ENCODE measurements at places on chromosomes 3 and 15.

DNA sequence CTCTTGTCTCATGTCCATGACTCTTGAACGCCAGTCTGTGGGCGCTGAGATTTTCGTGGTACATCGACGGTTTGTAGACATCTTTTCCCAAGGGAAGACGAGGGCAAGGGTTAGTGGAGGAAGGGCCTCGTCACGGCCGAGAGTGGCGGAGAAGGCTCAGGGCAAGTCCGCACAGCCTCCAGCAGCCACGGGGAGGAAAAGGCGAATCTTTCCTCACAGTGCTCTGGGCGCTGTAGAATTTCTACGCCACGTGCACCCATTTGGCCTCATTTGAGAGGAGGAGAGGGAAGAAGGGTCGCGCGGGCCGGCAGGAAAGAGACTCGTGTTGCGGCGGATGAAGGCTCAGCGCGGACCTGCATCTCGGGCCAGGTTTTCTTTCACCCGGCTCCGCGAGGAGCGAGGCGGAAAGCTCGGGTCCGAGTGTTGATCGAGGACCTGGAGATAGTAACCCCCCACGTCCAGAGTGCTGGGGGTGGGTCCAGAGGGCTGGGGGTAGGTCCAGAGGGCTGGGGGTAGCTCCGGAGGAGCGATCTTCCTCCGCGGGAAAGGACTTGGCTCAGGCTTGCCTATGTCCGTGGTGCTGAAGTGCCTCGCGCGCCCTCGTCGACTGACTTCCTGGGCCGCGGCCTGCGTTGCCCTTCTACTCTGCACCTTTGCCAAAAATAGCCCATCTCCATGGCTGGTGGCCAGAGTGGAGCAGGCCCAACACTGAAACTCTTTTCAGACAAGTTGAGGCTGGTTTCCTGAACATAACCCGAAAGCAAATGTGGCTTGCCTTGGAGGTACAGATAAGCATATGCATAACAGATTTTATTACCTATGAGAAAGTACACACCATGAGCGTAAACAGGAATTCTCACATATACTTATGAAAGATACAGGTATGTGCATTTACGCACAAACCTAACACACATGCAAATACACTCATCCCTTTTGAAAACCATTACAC, 1.1 kb downstream of the SLC35G2 start:
- DNase-seq: no peak

GRCh38 chr15:36004891-36005490, 459.0 kb upstream of the DPH6 start:
- DNase-seq: no peak

GRCh38 chr15:63109920-63110319, 11.7 kb upstream of the LACTB start:
- DNase-seq: no peak

DNA sequence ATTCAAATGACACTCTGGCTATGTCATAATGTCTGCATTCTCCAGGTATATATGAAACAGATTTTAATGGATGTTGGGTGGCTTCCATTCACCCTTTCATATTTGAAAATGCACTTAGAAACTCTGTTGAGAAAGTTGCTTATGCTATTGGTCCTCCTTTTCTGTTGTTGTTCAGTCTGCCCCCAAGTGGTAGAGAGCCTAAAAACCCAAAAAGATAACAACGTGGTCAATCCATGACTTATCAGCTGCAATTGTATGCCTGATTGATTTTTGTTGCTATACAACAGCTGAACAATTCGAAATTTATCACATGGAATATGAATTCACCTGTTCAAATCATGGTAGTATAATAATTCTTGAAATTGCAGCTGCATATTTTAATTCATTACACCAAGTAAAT, 279.8 kb downstream of the ROBO2 start:
- DNase-seq: no peak

DNA sequence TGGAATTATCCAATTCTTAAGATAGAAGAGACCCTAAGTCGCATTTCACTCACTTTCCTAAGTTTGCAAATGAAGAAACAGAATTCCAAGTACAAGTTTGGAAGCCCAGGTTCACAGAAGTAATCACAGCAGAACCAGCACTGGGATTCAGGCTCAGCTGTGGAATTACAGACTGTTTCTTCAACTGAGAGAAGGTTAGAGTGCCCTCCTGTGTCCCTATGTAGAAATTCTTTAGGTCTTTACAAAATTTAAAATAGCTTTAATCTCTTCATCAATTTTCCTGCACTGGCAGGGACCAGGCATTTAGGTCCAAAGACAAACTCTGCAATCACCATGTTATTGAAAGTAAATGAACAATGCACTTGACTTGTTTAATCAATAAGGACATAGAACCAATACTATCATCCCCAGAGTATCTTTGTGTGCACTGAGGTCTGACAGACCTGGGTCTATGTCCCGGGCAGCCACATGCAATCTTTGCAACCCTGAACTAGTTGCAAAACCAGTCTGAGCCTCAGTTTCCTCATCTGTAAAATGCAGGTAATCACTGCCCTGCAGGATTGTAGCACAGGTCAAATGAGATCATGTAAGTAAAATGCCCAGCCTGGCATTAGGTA, 96.3 kb upstream of the ZBED2 start:
- no peak for DNase-seq

DNA sequence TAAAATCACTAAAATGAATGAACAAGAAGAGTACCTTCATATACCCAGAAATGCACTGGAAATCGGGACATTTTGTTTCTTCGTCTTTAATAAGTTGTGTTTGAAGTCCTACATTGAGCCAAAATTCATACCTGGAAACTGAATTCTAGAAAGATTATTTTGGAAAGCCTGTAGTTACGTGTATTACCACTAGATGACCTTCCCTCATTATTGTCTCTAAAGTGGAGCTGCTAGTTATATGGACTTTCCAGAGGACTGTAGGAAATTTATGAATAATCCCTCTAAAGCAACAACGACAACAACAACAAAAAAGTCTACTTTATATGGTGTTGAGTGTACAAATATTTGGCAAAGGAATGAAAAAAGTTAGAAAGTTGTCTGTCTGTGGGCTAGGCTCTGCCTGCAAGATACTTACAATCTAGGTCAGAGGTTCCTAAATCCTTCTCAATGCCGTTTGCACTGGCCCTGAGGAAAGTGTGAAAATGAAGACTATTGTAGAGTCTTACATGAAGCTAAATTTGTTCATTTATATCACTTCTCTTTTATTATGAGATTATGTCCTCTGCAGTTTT, 234.8 kb upstream of the NR2E3 start:
- DNase-seq: no peak

DNA sequence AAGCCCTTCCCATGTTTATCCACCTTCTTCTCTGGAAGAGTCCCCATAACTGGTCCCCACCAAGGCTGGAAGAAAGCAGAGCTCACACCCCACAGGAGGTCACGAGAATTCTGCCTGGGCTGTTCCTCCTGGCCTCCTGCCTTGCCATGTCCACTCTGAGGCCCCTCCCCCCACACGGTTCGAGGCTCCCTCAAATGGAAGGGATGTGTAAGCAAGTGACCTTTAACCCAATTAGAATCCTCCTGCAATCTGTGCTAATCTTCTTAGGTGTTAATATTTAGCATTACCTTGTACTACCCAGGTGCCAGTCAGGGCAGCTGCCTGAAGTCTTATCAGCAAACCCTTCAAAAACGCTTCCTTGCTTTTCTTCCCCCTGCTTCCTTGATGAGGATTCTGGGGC, 32.4 kb upstream of the DYNC1LI1 start:
- no peak for DNase-seq

DNA sequence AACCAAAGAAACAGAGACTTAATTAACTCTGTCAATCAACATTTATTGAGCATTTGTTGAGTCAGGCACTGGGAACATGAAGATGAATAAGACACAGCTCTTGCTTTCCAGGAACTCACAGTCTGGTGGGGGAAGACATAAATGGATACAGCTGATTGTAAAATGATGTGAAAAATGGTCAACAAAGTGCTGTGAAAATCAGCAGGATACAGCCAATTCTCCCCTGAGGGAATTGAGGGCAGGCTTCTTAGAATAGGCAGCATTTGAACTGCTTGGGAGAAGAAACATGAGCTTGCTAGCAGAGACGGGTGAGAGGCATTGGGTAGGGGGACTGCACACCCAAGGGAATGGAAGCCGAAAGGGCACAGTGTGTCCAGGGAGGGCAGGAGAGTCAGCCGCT, 41.1 kb downstream of the MFSD1 start:
- no peak for DNase-seq

Measured in stimulated activated CD4-positive, alpha-beta T cell treated with anti-CD3 and anti-CD28 coated beads, Interleukin-1b, Interleukin-23, amount 100 ng/mL, for 1 hour (primary cell).